ENCODE measurements at places on chromosomes 12 and 14.

- DNase-seq, result no peak
Observed at GRCh38 chr14:81289516-81289915, 68.8 kb upstream of the GTF2A1 start.

DNA sequence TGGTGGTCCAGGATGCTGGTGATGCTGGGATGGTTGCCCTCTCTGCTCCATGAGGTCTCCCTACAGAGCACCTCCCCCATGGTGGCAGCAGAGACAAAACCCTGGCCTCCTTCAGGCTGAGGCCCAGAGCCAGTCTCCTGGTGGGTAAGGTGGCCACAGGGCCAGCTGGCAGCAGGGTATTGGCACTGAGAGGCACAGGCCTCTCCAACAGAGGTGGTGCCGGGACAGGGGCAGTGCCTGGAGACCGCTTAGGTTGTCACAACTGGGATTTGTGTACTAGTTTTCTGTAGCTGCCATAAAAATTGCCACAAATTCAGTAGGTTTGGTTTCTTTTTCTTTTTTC is 6.1 kb upstream of the MTA1 start:
- DNase-seq, result no peak

DNA sequence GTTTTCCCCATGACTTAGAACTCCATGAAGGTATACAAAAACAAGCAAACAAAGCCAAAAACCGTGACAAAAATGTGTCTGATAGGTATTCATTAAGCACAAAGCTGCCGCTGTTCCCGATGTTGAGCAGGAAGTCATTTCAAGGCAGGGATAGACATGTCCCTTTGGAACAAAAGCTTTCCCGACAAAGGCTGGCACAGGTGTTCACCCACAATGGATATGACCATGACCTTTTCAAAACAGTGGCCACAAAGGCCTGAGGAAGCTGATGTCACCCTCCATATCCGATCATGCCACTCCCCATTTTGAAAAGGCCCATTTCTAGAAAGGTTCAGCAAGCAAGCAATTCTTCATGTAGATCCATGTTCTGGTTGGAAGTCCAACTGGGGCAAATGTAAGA is 279.1 kb downstream of the BTG1 start:
- no peak for DNase-seq

- no peak for DNase-seq
Observed at GRCh38 chr14:101412739-101413138, 148.6 kb upstream of the DIO3 start.

DNA sequence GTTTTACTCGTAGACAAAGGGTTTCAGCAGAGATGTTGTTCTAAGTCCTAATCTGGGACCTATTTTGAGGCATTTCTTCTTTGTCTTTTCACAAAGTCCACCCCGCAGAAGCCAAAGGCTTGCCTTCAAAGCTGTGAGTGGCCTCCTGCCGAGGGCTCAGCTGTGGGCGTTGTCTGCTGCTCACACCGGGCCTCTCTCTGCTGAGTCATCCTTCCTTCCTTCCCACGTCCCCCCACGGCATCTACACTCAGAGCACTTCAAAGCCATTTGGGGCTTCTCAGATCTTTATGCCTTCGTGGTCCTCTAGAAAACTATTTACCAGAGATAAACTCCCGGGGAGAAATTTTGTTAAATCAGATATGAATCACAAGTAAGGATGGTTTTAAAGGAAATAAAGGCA is 115.9 kb upstream of the TMPO start:
- DNase-seq, result peak; percentile 65

DNA sequence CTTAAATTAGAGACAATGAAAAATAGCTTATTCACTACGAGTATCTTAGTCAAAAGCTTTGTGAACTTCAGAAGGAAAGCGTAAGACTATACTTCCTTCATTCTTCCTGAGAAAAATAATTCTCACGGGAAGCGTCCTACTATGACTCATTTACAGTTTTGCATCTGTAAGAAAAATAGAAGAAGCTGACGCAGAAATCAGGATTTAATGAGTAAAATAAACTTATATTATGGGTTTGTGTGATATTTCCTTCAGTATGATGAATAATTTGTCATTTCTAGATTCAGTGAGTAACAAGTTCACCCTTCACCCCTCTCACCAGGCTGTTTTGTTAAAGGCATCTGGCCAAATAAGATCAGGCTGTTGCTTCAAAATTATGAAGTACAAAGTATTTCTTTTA is 17.8 kb upstream of the PDE3A start:
- no peak for DNase-seq

- no peak for DNase-seq
Observed at GRCh38 chr12:131764738-131765137, 53.8 kb downstream of the SFSWAP start.

DNA sequence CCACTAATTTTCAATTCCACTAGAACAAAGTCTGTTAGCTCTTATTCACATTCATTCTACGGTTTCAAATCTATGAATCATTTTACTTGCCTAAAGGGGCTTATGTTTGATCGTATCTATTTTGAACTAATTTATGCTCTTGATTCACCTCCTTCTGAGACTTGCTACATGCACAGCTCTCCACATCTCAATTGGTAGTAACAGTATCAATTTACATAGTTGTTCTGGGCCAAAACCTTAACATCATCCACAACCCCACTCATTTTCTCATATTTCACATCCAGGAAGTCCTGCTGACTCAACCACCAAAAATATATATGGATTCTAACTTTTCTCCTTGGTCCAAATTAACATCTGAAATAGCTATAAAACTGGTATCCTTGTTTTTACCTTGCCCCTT is 208.6 kb downstream of the RASSF9 start:
- peak; percentile 14 for DNase-seq

- DNase-seq, result no peak
Observed at GRCh38 chr14:56902385-56902784, 92.1 kb upstream of the OTX2 start.

DNA sequence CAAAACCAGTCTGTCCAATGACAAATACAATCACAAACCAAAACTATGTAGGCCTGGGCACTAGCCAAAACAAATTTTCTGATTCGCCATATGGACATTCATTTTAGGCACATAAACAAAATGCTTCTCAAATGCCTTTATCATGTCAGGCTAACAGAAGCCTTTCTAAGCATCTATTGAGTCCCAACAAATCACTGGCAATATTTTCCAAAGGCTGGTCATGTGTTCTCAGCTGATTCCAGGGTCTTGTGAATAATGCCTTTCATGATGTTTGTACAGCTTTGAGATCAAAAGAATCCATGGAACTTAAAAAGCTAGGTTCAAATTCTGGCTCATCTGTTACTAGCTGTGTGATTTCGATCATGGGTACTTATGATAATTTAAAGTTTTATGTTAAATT is 16.1 kb downstream of the FSCB start:
- DNase-seq, result no peak

GRCh38 chr14:98725676-98726075 is 546.3 kb downstream of the BCL11B start:
- DNase-seq, result no peak

- no peak for DNase-seq
Observed at GRCh38 chr12:75831402-75831801, 200.2 kb downstream of the PHLDA1 start.

DNA sequence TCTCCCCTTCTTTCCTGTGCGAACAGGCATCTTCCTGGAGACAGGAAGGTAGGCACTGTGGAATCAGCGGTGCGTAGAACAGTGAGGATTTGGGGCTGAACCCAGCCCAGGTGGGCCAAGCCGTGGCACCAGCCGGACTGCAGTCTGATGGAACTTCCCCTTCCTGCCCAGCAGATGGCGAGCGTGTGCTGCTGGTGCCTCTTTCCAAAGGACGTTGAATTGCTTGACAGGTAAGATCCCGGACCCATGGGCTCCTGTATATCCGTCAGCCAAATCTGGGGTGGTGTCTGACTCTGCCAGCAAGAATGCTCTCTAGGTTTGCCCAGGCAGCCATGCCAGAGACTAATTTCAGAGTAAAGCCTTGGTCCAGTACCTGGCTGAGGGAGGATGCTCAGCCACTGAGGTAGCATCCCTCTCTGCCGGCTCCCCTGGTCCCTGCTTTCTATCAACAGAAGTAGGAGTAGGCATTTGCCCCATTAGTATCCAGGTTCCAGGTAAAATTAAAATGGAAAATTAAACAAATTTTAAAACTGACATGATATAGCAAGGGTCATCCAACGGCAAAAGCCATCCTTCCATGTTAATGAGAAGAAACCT is 21.1 kb upstream of the KCNA5 start:
- peak; percentile 62 for DNase-seq

GRCh38 chr12:11881835-11882234 is 188.9 kb upstream of the BCL2L14 start:
- DNase-seq, result no peak

DNA sequence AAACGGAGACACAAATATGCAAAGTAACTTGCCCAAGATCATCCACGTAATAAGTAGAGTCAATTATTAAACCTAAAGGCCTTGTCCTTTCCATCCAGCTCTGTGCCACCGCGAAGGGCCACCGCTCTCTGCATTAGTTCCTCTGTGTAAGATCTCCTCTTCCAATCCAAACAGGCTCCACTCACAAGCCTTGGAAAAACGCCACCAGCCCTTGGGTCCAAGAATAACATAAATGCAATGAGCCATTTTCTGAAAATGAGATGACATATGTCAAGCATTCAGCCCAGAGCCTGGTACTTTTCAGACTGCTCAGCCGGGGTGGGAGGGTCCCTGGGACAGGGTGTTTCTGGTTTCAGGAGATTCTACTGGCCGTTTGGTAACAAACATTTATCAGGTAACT is 30.0 kb downstream of the DGLUCY start:
- DNase-seq, result no peak

DNA sequence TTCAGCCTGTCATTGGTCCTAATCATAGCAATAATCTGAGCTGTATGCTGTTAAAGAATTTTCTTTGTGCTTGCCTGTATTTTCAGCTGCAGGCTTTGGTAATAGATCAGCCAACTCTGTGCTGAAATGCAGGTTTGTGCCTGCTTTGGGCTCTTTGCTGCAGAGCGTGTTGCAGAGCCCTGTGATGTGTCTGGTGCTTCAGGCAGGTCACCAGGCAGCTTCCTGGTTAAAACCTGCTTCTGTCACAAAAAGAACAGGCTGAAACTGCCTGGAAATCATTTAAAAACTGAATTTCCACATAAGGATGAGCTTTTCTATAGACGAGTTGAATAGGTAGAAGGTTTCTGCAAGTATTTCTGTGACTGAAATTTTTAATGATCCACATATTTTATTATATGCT is 3.1 kb downstream of the DIP2B start:
- DNase-seq, result no peak

DNA sequence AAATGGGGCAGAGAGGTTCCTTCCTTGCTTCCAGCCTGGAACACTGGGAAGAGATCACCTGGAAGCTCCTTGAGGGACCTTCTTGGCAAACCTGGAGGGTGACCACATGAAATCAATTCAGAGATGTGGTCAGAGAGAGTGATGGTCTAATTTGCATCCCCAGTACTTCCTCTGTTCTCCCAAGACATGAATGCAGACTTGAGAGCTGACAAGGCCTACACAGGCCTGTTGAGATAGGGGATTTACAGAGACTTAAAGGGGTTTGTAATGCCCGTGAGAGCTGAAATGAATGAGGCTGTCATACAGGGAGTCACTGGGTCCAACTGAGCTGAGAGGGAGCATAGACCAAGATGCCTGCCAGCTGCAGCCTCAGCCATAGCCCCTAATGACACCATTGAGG is 45.1 kb downstream of the TMX1 start:
- no peak for DNase-seq

- DNase-seq, result no peak
Observed at GRCh38 chr12:7853557-7853956, 19.2 kb downstream of the SLC2A14 start.

- DNase-seq, result no peak
Observed at GRCh38 chr14:88911809-88912208, 87.4 kb downstream of the TTC8 start.

DNA sequence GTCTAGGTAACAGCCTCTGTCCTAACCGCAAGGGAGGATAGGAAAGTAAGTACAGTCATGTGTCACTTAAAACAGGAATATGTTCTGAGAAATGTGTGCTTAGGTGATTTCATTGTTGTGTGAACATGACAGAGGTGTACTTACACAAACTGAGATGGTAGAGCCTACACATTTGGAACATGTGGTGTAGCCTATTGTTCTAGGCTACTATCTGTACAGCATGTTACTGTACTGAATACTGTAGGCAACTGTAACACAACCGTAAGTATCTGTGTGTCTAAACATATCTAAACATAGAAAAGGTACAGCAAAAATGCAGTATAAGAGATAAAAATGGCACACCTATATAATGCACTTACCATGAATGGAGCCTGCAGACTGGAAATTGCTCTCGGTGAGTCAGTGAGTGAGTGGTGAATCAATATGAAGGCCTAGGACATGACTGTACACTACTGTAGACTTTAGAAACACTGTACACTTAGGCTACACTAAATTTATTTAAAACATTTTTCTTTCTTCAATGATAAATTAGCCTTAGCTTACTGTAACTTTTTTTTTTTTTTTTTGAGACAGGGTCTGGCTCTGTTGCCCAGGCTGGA is 13.2 kb upstream of the MDM2 start:
- DNase-seq, result no peak

GRCh38 chr14:36981832-36982529 is 190.4 kb downstream of the SLC25A21 start:
- DNase-seq, result peak; percentile 61

- peak; percentile 10 for DNase-seq
Observed at GRCh38 chr12:26172539-26172938, 22.8 kb upstream of the SSPN start.

GRCh38 chr12:57092876-57093414 is 4.0 kb downstream of the NAB2 start:
- DNase-seq, result no peak
